Activated CD4-positive, alpha-beta T cell treated with anti-CD3 and anti-CD28 coated beads, Interleukin-2, amount 10 ng/mL, durations not matched to agents 24 days and 14 days (primary cell): ENCODE measurements at places on chromosomes 3 and 15. TPM values are rescaled to one million over a fixed set of nuclear protein-coding genes. Genes with fewer than 3 reads are reported as not detected.

The PPARG gene
- total RNA-seq: 4.6 and 5.1 TPM in 2 replicates

GRCh38 chr3:179961703-179962078 is 75.0 kb downstream of the PEX5L start:
- peaks cover 13% of the 10 kb centered on the region for H3K4me1 ChIP-seq
- H3K36me3 ChIP-seq: no peaks in the 10 kb centered on the region
- DNase-seq: no peak
- no peak overlapping the region for H3K27ac ChIP-seq
- H3K4me3 ChIP-seq: no peak overlapping the region
- peaks cover 22% of the 10 kb centered on the region for H3K27me3 ChIP-seq

The ABHD17C gene
- total RNA-seq: 4.1 and 5.3 TPM in 2 replicates

DNA sequence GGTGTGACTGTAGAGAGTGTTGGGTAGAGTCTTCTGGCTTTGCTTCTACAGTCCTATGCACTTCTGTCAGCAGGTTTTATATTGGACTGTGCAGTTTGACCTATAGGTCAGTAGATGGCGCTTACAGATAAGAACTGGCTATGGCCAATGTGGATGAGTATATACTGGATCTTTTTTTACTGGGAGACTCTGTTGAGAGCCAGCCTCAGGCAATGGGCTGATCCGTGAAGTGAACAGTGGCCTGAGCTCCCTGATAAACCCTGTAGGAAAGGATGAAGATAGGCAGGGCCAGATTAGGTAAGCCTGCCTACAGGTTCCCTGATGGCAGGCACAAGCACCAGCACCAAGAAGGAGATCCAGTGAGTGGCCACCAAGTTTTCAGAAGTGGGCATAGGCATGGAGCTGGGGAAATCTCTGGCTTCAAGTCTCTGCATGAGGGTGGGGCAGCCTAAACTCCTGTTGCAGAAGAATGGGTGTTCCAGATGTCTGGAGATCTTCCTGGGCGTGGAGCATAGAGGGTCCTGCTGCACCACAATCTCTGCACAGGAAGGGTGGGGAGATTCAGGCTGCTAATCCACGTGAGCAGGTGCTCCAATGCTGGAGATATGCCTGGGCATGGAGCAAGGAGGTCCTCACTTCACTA is 326.0 kb upstream of the SGO1 start:
- H3K36me3 ChIP-seq: no peaks in the 10 kb centered on the region
- H3K27ac ChIP-seq: no peak overlapping the region
- no peak for DNase-seq
- H3K4me1 ChIP-seq: no peaks in the 10 kb centered on the region

- peak overlapping the region; percentile 90 for H3K4me3 ChIP-seq
- H3K36me3 ChIP-seq: peaks cover 2% of the 10 kb centered on the region
- H3K27ac ChIP-seq: peak overlapping the region; percentile 79
These were observed 1.0 kb upstream of the PCBP4 start for GRCh38 chr3:51968170-51968775.

DNA sequence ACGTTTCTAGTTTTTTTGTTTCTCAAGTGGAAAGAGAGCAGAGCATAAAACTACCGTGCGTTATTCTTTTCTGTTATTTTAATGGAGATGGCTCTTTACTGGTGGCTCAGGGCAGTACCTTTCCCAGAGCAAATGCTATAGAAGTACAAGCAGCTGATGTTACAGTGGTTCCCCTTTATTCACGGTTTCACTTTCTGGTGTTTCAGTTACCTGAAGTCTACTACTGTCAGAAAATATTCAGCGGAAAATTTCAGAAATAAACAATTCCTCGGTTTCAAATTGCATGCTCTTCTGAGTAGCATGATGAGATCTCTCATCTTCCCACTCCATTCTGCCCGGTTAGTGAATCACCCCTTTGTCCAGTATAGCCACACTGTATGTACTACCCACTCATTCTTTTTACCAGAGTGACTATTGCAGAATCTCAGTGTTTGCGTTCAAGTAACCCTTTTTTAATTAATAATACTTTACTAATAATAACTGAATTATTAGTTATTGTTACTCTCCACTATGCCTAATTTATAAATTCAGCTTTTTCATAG is 597.5 kb upstream of the ROBO2 start:
- DNase-seq: no peak
- no peaks in the 10 kb centered on the region for H3K4me1 ChIP-seq
- H3K27me3 ChIP-seq: no peaks in the 10 kb centered on the region
- no peaks in the 10 kb centered on the region for H3K36me3 ChIP-seq
- H3K4me3 ChIP-seq: no peak overlapping the region
- no peak overlapping the region for H3K27ac ChIP-seq

DNA sequence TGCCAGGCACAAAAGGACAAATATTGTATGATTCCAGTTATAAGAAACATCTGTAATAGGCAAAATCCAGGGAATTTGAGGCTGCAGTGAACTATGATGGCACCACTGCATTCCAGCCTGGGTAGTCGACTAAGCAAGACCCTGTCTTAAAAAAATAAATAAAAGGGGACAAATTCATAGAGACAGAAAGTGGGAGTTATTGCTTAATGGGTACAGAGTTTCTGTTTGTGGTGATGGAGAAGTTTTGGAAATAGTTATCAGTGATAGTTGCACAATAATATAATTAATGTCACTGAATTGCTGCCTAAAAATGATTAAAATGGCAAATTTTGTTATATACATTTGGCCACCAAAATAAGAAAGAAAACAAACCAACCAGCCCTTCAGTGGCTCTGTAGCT is 27.6 kb upstream of the CNBP start:
- H3K4me1 ChIP-seq: peaks cover 4% of the 10 kb centered on the region
- DNase-seq: no peak
- H3K27me3 ChIP-seq: peaks cover 4% of the 10 kb centered on the region
- no peak overlapping the region for H3K4me3 ChIP-seq

DNA sequence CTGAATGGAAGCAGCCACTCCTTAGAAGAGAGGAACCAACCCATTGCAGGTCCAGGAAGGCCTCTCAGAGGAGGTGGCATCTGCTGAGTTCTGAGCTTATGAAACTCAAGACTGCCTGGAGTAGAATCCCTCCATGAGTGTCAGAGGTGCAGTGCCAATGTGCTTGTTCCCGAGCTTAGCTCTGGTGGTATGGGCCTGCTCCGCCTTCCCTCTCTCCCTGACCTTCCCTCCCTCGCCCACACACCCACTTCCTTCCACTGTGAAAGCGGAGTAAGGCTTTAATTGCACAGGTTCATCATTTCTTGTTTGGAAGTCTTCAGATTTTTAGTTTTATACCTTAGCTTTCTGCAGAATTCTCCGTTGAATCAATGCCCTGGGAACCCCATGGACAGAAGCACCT is 208.0 kb upstream of the BHLHE40 start:
- peaks cover 79% of the 10 kb centered on the region for H3K36me3 ChIP-seq
- H3K27me3 ChIP-seq: no peaks in the 10 kb centered on the region
- H3K27ac ChIP-seq: peak overlapping the region; percentile 57
- H3K4me3 ChIP-seq: no peak overlapping the region
- no peak for DNase-seq

The DHFR2 gene
- 10.0 and 11.3 TPM in 2 replicates for total RNA-seq

GRCh38 chr3:71025010-71025409 is 558.5 kb downstream of the FOXP1 start:
- no peak overlapping the region for H3K4me3 ChIP-seq
- H3K4me1 ChIP-seq: peaks cover 34% of the 10 kb centered on the region
- peaks cover 46% of the 10 kb centered on the region for H3K36me3 ChIP-seq
- H3K27ac ChIP-seq: no peak overlapping the region
- no peaks in the 10 kb centered on the region for H3K27me3 ChIP-seq
- no peak for DNase-seq

DNA sequence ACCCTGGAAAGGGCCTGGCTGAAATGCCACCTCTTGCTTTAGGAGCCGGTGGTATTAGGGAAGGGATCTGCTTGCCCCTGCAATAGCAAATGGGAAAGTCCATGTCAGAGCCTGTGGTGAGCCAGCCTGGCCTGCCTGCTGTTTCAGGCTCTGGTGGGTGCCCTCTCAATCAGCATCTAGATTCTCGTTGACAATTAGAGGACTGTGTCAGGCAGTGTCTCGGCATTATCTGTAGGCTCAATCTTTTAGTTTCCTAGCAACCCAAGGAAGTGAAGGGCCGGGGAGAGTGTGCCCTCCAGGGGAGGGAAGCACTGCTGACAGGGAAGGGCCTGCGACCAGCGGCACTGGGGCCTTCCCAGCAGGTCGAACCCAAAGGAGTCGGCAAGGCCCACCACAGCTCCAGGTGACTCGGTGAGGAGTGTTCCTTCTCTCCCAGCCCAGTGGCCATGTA is 42.1 kb downstream of the TLE3 start:
- H3K36me3 ChIP-seq: peaks cover 72% of the 10 kb centered on the region
- DNase-seq: no peak
- H3K4me1 ChIP-seq: no peaks in the 10 kb centered on the region

DNA sequence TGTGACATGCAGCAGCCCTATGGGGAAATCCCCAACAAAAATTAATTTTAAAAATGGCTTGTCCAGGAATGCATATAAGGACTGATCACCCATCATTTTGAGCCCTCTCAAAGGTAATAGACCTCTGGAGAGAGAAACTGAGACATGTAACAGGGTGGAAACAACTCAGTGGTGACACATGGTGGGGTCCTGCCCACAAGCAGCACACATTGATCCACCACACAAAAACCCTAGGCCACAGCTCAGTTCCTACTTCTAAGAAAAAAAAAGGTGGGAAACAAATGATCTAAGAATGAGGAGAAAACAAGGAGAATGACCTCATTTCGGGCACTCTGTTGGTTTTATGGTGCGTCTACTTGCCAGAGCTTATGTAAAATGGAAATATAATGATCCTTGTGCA is 1.9 kb upstream of the SLC41A3 start:
- no peaks in the 10 kb centered on the region for H3K27me3 ChIP-seq
- DNase-seq: no peak
- H3K36me3 ChIP-seq: no peaks in the 10 kb centered on the region
- H3K4me3 ChIP-seq: no peak overlapping the region
- peaks cover 15% of the 10 kb centered on the region for H3K4me1 ChIP-seq
- peak overlapping the region; percentile 51 for H3K27ac ChIP-seq

The TSPAN3 gene
- 41.4 and 43.0 TPM in 2 replicates for total RNA-seq

DNA sequence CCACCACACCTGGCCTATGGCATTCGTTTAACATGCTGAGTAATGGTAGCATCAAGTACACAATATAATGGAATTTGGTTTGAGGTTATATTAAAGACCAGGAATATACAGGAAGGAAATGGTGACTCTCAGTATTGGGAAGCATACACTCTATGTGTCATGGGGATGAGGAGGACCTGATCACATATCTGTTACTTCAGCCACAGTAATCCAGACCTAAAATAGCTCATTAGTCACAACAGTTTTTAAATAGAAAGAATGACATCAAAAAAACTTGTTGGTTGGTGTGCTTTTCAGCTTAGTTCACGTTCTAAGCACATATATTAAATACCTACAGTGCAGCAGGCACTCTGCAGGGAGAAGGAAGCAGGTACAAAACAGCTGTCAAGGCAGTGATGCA is 52.5 kb upstream of the ATP2C1 start:
- H3K4me3 ChIP-seq: no peak overlapping the region
- no peak for DNase-seq
- no peaks in the 10 kb centered on the region for H3K36me3 ChIP-seq

The PP2D1 gene
- total RNA-seq: not detected in 2 replicates

GRCh38 chr3:23497156-23497555 is 294.0 kb downstream of the UBE2E2 start:
- no peaks in the 10 kb centered on the region for H3K4me1 ChIP-seq
- no peaks in the 10 kb centered on the region for H3K36me3 ChIP-seq
- DNase-seq: no peak

The ROPN1B gene
- total RNA-seq: not detected in 2 replicates

The ATG7 gene
- 37.7 and 41.4 TPM in 2 replicates for total RNA-seq

The DENND4A gene
- 44.2 and 48.3 TPM in 2 replicates for total RNA-seq

GRCh38 chr3:46845860-46846623 is 17.2 kb downstream of the MYL3 start:
- H3K36me3 ChIP-seq: peaks cover 2% of the 10 kb centered on the region
- peak; percentile 89 for DNase-seq
- H3K27ac ChIP-seq: no peak overlapping the region

DNA sequence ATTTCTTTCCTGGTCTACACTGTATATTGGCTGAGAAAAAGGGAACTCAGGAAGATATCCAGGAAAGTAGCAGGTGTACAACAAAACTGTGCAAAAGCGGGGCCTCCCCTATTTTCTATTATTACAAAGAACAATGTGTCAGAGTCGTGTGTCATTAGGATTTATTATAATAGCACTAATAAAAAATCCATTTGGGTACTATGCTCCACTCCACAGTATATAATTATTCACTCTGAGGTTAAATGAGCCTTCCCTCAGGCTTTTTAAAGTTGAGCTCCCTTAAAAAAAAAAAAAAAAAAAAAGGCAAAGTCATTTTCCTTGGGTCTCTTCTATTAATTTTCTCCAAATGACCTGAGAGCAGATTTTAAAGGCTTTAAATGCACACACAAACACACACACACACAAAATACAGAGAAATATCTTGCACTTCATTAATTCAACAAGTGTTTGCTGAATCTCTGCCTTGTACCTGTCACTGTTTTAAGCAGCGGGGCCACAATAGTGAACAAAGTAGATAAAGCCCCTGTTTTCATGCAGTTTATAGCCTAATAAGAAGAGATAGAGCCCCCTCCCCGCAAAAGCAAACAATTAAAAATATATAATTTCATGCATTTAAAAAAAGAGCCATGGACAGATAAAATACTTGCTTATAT is 1.3 kb upstream of the DPP8 start:
- H3K4me1 ChIP-seq: peaks cover 21% of the 10 kb centered on the region
- no peak for DNase-seq
- no peak overlapping the region for H3K4me3 ChIP-seq
- peaks cover 14% of the 10 kb centered on the region for H3K36me3 ChIP-seq
- H3K27ac ChIP-seq: no peak overlapping the region

The SMC4 gene
- 171 and 179 TPM in 2 replicates for total RNA-seq

- H3K36me3 ChIP-seq: no peaks in the 10 kb centered on the region
- no peak for DNase-seq
- H3K4me1 ChIP-seq: no peaks in the 10 kb centered on the region
- H3K27me3 ChIP-seq: no peaks in the 10 kb centered on the region
- H3K27ac ChIP-seq: no peak overlapping the region
These were observed 32.4 kb upstream of the PDZRN3 start for GRCh38 chr3:73657186-73657585.

- no peaks in the 10 kb centered on the region for H3K4me1 ChIP-seq
- H3K27me3 ChIP-seq: peaks cover 7% of the 10 kb centered on the region
- no peak overlapping the region for H3K27ac ChIP-seq
- no peak for DNase-seq
These were observed 145.8 kb downstream of the ALDH1A2 start for GRCh38 chr15:57919754-57920153.

The ATP13A5 gene
- total RNA-seq: not detected in 2 replicates

The CHRFAM7A gene
- not detected in 2 replicates for total RNA-seq

- no peak overlapping the region for H3K4me3 ChIP-seq
- no peaks in the 10 kb centered on the region for H3K36me3 ChIP-seq
- no peak overlapping the region for H3K27ac ChIP-seq
- peaks cover 9% of the 10 kb centered on the region for H3K4me1 ChIP-seq
- peak; percentile 69 for DNase-seq
- peaks cover 12% of the 10 kb centered on the region for H3K27me3 ChIP-seq
These were observed 37.7 kb downstream of the TM4SF4 start for GRCh38 chr3:149512073-149512782.
